ENCODE measurements at places on chromosomes 16 and 17.
A peak's percentile ranks its signal among the peaks of the same experiment; 100 is the strongest.

- peak; percentile 67 for DNase-seq
Measured at GRCh38 chr17:7021993-7022778, 664 bp upstream of the BCL6B start.

- DNase-seq = no peak
Measured at GRCh38 chr16:5205361-5206040, 107.9 kb upstream of the EEF2KMT start.

- DNase-seq = no peak
Measured at GRCh38 chr17:80760511-80760911, 215.9 kb downstream of the RPTOR start.

DNA sequence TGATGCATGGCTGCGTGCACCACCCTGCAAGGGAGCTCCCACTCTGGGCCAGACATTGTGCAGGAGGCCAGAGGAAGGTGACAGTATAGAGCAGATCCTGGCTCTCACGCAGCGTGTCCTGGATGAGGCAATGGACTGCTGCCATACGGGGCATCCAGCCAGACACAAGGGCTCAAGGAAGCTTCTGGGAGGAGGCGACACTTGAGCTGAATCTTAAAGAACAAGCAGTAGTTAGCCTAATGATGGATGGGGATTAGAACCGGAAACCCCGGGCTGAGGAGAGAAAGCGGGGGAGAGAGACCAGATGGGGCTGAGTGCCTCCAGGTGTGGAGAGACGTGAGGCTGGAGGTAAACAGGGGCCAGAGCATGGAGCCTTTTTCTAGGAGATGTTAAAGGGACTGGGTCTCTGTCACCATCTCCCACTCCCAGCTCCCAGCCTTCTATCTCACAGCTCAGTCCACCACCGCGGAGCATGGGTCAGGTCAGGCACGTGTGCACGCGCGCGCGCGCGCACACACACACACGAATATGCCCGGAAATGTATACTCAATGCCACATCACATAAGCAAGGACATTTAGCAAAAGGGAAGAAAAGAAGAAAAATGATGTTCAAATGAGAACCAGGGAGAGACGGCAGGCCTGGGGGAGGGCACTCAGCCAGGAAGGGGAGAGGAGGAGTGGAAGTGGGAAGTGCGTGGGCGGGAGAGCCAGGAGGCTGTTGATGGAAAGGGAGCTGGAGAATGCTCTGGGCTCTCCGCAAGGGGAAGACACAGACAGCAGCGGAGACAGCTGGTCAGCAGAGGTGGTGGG lies 46.3 kb downstream of the CCDC42 start:
- no peak for DNase-seq

- DNase-seq = no peak
Measured at GRCh38 chr17:2232244-2232638, 71.3 kb downstream of the SMG6 start.

- no peak for DNase-seq
Measured at GRCh38 chr17:61135782-61136181, 263.9 kb upstream of the TBX2 start.

DNA sequence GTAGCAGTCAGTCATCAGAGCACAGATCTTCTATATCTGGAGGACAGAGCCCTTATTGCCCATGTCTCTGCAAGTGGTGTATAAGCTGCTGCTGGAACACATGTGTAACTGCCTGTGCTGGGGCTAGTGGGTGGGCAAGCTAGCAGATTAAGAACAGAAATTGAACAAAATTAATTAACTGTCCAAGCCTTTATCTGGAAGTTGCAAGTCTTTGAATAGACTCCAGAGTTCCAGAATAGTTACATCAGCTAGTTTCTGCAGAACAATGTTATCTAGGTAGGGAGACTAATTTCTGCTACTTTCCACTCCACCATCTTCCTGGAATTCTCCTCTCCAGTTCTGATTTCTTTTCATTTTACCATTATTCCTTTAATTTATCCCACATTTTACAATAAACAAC lies 287.3 kb downstream of the ZFHX3 start:
- no peak for DNase-seq

GRCh38 chr17:69404399-69404798 lies 10.1 kb upstream of the MAP2K6 start:
- no peak for DNase-seq

DNA sequence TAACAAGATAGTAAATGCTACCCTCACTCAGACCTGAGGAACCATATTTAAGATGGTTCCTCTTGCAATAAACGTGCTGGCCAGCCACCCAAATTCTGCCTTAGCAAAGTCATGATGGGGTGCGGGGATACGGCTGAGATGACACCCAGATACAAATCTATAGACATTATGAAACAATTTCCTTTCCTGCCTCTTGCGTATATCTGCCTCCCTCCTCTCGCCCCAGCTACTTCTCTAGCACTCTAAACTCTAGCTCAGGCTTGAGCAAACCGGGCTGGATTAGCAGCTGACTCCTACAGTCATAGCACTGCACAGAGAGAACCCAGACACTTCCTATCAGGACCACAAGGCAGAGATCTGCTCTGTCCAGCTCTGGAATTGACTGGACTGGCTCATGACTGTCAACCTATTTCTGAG lies 22.3 kb downstream of the CD300LF start:
- DNase-seq = no peak

GRCh38 chr17:72665852-72666851 lies 426.3 kb downstream of the SLC39A11 start:
- no peak for DNase-seq

DNA sequence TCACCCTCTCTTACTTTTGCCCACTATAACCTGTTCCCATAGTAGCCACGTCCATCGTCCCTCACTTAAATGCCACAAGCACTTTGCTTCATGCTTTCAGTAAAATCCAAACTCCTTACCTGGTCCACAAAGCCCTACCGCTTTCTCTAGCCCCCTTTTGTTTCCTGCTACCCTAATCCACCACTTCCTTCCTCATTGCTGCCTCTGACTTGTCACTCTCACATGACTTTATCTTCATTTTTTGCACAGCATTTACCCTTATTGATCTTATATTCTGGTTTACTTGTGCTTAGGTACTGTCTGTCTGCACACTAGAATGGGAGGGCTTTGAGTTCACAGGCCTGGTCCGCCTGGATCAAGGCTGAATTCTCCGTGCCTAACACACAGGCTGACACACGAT lies 340.0 kb downstream of the XYLT1 start:
- no peak for DNase-seq

DNA sequence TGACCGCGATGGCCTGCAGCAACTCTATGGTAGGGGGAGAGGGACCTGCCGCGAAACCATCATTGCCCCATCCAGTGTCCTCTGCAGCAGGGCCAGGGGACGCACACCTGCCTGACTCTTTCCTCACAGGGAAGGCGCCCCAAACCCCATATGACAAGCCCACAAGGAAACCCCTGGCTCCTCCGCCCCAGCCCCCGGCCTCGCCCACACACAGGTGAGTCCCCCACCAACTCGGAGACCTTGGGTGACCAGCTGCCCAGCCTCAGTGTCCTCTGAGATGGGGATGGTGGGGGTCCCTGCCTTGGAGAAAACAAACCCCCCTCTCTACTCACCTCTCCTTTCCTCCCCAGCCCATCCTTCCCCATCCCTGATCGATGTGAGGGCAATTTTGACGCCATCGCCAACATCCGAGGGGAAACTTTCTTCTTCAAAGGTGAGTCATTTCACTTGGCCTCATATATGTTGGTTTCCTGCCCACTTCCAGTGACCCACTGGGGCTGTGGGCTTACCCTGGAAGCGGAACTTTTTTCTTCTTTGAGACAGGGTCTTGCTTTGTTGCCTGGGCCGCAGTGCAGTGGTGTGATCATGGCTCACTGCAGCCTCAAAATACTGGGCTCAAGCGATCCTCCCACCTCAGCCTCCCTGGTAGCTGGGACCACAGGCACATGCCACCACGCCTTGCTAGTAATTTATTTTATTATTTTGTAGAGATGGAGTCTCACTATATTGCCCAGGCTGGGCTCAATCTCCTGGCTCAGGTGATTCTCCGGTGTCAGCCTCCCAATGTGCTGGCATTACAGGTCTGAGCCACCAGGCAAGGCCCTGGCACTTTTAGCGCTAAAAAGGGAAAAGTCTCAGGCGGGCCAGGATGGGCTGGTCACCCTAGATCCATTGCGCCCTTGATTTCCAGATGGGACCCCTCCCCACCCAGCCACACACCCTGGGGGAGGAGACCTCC lies 8.0 kb upstream of the IL32 start:
- DNase-seq = no peak

GRCh38 chr16:47096297-47096696 lies 47.4 kb downstream of the NETO2 start:
- no peak for DNase-seq
